Activated CD4-positive, alpha-beta T cell treated with anti-CD3 and anti-CD28 coated beads, Interleukin-2, amount 10 ng/mL, durations not matched to agents 7 days and 5 days (primary cell): ENCODE measurements at places on chromosomes 16 and 17. TPM values are rescaled to one million over a fixed set of nuclear protein-coding genes. Genes with fewer than 3 reads are reported as not detected.

GRCh38 chr17:33303254-33303653 is 10.2 kb upstream of the ASIC2 start:
- peaks cover 26% of the 10 kb centered on the region for H3K27me3 ChIP-seq
- H3K4me1 ChIP-seq = peaks cover 19% of the 10 kb centered on the region
- DNase-seq = no peak
- no peak overlapping the region for H3K27ac ChIP-seq

- H3K27me3 ChIP-seq = no peaks in the 10 kb centered on the region
- H3K4me1 ChIP-seq = peaks cover 2% of the 10 kb centered on the region
- DNase-seq = no peak
These were observed 245.4 kb downstream of the NTN1 start for GRCh38 chr17:9266697-9267117.

- H3K4me3 ChIP-seq = no peak overlapping the region
- peaks cover 31% of the 10 kb centered on the region for H3K4me1 ChIP-seq
These were observed 24.4 kb upstream of the ST6GALNAC1 start for GRCh38 chr17:76667786-76668453.

EIF3CL gene
- total RNA-seq = 84.0 TPM

TRPV3 gene
- total RNA-seq = 0.27 TPM
